ENCODE measurements at places on chromosomes 2 and 18. TPM values are rescaled to one million over a fixed set of nuclear protein-coding genes. Genes with fewer than 3 reads are reported as not detected.

The GRB14 gene
- total RNA-seq, result 20.2 TPM

DNA sequence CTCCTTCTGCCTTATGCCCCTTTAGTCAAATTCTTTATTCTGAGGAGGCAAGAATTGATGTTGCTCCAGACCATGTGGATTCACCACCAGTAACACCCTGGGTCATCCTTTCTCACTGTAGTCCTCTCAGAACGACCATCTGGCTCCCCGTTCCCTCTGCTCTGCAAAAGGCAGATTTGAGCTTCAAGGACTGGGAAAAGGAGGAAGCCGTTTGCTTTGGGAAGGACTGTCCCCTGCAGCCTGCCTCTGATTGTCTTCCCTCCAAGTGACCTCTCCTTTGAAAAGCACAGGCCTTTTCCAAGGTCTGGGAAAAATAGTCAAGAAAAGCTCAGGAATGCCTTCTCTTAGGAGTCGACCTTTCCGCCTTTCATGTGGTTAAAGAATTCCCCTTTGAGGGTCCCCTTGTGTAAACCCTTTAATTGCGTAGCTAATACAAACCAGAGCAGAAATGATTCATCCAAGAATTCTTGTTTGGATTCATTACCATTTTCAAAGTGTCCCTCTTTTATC, 130.1 kb upstream of the COPS8 start:
- no peak for DNase-seq

GRCh38 chr2:5188636-5189035, 503.5 kb upstream of the SOX11 start:
- DNase-seq, result no peak

DNA sequence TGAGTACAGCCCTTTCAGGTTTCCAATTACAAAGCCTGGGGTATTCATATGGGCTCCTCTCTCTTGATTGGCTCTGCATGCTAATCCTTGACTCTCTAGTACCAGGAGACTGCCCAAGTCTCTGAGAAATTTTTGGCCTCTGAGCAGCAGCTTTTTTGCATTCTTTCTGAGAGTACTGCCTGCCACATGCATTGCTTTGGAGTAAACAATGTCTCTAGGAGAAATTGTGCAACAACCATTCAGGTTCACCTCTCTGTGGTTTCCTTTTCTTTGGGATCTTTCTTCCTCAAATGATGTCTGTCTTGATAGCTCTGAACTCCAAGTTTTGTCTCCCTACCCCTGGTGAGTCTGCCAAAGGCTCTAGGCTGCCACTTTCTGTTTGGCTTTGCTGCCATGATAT, 115.8 kb upstream of the SETBP1 start:
- DNase-seq, result peak; percentile 8

GRCh38 chr2:12957251-12957650, 240.5 kb downstream of the TRIB2 start:
- no peak for DNase-seq

DNA sequence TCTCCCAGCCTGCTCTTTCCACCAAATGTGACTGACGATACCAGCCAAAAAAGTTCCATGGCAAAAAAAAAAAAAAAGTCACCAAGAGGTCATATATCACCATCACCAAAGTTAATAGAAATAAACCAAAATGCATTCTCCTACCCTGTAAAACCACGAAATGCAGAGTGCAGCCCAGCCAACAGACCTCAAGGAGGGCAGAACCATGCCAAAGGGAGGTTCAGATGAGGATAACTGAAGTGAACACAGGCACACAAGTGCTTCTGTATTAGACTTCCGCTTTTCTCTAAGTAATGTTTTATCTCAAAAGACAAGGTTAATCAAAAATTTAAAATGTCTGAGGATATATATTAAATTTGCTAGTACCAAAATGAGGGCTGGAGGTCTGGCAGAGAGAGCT, 5.5 kb downstream of the SERPINE2 start:
- DNase-seq, result no peak

GRCh38 chr18:25346561-25346960, 5.4 kb downstream of the ZNF521 start:
- peak; percentile 40 for DNase-seq

DNA sequence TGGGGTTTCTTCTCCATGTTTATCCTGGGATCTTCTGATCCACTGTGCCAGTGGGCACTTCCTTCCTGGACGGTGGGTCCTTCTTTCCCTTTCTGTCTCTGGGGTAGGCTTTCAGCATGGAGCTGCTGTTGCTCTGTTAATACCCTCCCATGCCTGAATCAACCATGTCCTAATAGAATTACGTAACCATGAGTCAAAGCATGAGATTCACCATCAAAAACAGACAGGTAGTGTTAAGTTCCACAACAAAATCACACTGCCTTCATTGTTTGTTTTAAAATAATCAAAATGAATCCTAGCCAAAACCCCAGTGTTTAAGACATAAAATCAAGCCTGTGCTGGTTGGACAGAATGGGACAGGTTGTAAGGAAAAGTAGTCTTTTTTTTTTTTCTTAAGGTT, 37.5 kb downstream of the GNAL start:
- DNase-seq, result no peak

GRCh38 chr2:228771774-228772173, 499.3 kb downstream of the PID1 start:
- DNase-seq, result peak; percentile 88

DNA sequence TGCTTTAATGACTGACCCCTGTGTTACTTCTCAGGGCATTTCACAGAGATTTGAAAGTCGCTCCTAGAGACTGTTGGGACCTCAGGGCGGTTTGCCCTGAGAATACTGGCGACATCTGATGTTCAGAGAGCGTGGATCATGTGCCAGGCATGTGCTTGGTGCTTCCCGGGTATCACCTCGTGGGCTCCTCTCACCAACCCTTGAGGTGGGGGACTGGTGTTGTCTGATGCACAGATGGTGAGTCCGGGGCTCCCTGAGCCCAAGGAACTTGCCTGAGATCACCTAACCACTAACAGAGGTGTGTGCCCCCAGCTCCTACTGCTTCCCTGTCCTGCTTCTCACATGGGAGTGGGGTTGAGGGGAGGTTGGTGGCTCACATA, 16.2 kb downstream of the ATOH8 start:
- DNase-seq, result no peak
